ENCODE measurements at places on chromosomes 7 and 10.

GRCh38 chr10:110409926-110410325 is 87.8 kb upstream of the DUSP5 start:
- no peak for DNase-seq

DNA sequence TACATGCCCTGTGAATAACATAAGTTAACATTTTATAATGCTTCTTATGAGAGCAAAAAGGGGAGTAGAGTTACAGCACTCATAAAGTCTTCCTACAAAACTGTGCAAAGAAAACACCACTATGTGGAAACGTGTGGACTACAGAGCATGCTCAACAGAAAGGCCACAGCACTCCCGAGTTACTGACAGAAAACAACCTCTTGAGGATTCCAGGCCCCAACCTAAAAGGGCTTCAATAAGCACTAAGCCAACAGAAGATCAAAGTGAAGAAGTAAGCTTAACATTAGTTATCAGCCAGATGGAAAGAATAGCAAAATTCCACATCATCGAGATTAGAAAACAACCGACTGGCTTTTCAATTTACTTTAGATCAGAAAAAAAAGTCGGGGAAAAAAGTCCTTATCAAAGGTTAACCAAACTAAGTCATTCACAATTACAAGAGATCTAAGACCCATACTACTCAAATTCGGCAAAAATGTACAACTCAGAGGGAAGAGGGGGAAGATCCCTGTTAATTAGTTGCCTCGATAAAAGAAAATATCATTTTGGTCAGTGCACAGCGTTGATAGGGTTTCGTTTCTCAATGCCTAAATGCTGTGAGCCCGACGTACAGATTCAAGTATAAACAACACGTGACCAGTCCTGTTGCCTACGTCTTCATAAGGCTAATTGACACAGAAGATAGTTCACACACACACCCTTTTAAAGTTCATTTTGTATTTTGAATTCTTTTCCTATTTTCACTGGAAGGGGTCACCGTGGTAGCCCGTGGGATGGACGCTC is 1.4 kb downstream of the KBTBD2 start:
- DNase-seq = no peak

DNA sequence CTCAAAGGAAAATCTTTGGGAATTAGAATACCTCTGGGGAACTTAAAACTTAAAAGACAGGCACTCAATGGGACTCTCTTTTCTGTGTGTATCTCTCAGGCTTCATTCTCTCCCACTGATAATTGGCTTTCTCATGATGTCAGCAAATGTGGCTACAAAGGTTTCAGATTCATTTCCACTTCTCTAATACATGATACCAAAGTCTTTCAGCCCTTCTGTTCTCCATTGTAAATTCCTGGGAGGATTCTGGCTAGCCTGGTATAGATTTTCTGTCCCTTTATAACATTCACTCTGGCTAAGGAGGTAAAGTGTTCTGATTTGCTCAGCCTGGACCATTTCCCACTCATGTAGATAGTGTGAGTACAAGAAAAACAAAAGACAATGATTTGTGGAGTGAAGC is 606.2 kb downstream of the PCDH15 start:
- no peak for DNase-seq

GRCh38 chr10:4111643-4112042 is 326.6 kb upstream of the KLF6 start:
- no peak for DNase-seq

GRCh38 chr10:108399465-108399864 is 1235.0 kb upstream of the SORCS1 start:
- DNase-seq = no peak

DNA sequence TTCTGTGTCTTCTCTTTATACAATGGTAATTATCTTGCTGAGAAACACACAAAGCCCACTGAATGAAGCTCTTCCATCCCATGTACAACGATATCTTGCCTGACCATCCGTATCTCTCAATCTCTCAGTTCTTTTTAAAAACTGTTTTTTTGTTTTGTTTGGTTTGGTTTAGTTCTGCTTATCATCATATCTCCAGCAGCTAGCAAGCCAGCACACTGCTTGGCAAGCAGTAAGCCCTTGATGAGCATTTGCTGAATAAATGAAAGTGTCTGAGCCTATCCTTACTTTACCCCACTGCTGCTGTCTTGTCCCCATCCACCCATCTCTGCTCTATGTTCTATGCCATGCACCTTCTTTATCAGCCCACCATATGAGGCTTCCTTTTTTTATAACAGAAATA is 34.2 kb downstream of the ITGB1 start:
- no peak for DNase-seq

DNA sequence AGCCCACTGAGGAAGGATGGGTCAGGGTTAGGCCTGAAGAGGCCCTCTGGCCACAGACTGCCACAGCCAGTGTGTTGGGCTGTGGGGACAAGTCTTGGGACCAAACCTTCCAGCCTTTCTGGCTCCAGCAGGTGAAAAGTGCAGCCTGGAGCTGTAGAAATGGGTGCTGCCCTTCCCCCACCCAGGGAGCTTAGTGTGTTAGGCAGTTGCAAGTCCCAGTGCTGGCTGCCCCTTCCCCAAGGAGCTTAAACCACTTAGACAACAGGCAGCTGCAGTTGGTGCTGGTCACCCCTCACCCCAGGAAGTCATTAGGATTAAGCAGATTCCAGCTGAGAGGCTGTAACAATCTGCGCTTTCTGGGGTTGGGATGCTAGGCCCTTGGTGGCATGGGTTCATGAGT is 563.3 kb downstream of the NRG3 start:
- DNase-seq = no peak

GRCh38 chr10:17865351-17865750 is 56.2 kb downstream of the MRC1 start:
- DNase-seq = no peak

DNA sequence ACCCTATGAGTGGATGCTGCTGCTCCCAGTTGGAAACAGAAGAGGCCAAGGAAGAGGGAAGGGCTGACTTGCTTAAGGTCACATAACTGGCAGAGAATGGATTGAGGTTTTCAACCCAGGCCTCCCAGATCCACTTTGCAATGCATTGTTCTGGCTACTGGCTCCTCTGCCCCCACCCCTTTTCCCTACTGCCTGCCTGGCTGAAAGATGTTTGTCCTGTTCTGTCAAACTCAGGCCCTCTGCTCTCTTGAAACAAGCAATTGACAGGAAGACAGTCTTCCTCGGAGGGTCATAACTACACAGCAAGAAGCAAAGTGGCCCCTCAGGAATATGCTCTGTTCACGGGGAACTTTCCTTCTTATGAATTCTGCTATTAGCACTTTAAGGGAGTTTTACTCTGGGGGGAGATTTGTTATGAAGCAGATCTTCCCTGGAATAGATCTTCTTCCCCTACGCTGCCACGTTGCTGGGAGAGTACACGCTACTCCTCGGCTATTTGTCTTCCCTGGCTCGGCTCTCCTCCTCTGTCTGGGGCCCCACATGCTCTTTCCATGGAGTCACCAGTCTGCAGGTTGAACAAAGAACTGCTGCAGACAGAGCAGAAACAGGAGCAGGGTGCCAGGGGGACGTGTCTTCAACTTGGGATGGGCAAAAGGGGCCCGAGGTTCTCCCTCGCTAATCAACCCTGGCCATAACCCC is 436.1 kb downstream of the TYW1 start:
- DNase-seq = no peak

DNA sequence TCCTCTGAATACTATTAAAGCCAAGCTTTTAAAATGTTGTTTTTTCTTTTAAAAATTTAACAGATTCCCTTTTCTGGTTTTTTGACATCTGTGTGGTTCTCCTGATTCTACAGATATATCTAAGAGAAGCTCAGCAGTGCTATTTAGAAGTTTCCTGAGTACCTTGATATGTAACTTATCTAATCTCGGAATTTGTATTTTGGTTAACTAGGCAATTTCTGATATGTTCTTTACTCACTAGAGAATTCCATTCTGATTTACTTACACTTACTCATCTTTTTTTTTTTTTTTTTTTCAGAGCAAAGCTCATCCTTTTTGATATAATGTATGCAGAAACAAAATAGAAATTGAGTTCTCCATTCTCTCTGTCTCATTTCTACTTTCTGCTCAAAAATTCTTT is 63.8 kb downstream of the PALS2 start:
- DNase-seq = no peak

Data from AG09319 (cell line).